LHCN-M2 (cell line): ENCODE measurements at places on chromosomes 5 and 9. TPM values are rescaled to one million over a fixed set of nuclear protein-coding genes. Genes with fewer than 3 reads are reported as not detected.

- DNase-seq: no peak
Measured at GRCh38 chr9:116030517-116030916, 123.1 kb upstream of the PAPPA start.

DNA sequence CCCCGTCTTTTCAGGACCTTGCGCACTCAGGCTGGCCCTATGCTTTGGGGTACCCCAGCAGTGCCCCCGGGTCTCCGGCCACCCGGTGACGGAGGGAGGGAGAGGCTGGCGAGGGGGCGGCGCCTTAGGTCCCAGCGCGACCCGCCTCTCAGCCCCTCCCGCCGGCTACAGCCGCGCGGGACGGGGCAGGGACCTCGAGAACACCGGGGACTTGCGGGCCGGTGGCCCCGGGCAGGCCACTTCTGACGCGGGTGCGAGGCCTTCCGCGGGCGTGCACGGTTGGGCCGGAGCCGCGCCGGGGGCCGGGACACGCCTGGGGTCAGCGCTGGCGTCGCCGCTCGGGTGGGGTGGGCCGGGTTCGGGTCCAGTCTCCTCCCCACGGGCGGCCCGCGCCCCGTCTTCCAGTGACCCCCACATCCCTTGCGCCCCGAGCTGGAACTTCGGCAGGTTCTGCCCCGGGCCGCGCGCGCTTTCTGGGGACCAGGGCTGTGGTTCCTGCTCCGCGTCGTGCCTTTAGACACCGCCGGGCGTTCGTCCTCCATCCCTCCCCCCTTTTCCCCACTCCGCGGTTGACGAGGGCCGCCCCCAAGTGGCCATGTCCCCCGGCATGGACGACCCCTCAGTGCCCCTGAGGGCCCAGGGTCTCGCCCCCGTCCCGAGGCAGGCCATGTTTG is 3.8 kb upstream of the SQSTM1 start:
- no peak for DNase-seq

DNA sequence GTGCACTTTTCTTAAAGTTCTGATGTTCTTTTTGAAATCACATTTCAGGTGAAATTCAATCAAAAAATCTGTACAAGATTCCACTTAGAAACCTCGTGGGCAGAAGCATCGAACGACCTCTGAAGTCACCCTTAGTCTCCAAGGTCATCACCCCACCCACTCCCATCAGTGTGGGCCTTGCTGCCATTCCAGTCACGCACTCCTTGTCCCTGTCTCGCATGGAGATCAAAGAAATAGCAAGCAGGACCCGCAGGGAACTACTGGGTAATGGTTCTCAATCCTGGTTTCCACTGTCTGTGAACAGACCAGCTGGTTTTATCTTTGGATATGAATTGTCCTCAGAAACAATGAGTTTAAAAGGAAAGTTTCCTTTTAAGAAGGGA is 8.1 kb upstream of the SLC2A8 start:
- DNase-seq: no peak

Gene CD14
- total RNA-seq: 0.96 and 1.1 TPM in 2 replicates

Gene GRPEL2
- total RNA-seq: 13.9 and 16.8 TPM in 2 replicates

GRCh38 chr9:125646217-125646616 is 60.8 kb downstream of the MAPKAP1 start:
- DNase-seq: no peak

GRCh38 chr9:7988644-7989280 is 189.2 kb upstream of the DMAC1 start:
- no peak for DNase-seq

GRCh38 chr5:134533115-134533815 is 7.8 kb downstream of the JADE2 start:
- no peak for DNase-seq

Gene SLC9A3
- total RNA-seq: 4.2 and 4.4 TPM in 2 replicates

Gene LECT2
- not detected in 2 replicates for total RNA-seq

- DNase-seq: no peak
Measured at GRCh38 chr9:87875831-87876545, 6.7 kb upstream of the SPATA31E1 start.

- DNase-seq: no peak
Measured at GRCh38 chr9:119938871-119939270, 569.6 kb upstream of the BRINP1 start.

Gene SOX30
- total RNA-seq: 0.06 TPM in 1 of 2 replicates, not detected in the other

DNA sequence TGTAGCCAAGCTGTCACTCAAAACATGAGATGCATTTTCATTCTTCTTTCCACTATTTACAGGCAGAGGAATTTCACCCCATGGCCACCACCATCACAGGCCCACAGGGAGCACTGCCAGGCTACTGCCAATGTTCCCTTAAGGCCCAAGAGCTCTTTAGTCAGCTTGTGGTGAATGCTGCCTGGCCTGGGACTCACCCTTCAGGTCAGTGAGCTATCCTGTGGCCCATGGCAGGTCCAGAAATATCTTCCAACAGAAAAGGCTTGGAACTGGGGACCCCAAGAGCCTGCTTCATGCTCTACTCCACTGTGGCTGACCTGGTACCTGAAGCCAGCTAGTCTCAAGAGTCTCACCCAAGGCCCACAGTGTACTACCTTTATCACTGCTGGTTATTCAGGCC is 1518.7 kb upstream of the CDH9 start:
- no peak for DNase-seq

DNA sequence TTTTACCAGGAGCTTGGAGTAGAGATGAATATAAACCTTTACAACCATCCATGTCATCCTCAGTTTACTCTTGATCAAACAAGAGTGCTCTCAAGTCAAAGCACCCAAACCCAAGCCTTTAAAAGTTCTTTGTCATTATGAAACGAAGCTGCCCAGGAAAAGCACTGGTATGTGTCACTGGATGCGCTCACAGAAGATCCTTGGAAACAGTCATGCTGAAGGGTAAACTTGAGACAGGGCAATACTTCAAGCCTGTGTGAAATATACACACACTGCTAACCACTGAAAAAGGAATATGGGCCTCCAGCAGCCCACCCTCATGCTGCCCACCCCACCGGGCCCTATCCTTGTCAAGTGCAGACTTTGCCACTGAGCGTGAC is 84.5 kb downstream of the PRRT1B start:
- DNase-seq: no peak

- no peak for DNase-seq
Measured at GRCh38 chr9:21883642-21884041, 81.2 kb downstream of the MTAP start.

DNA sequence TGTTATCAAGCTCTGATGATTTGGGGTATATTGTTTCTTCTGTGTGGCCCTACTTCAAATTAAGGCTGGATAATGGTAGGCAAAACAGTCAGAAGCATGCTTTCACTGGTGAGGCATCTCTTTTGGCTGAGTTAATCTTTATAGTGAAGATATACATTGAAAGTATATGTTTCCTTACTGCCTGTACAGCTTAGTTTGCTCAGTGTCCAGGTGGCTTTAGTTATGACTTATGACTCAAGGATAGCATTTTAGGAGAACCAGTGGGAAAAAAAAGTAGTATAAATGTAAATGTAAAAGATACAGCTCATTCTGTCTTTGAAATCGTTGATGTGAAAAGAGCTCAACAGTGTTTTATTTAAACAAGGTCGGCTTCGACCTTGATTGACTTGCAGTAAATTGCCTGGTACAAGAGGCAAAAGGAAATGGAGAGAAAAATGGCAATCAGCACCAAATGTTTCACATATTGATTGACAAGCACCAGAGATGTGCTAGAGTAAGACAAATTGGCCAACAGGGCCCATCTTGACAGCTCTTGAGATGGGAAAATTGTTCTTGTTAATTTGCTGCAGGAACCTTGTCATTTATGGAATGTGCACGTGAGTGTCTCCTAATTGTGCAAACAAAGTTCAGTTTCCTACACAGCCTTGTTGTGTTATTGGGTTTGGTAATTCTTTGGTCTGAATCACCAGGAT is 447.4 kb upstream of the WWC1 start:
- DNase-seq: no peak

DNA sequence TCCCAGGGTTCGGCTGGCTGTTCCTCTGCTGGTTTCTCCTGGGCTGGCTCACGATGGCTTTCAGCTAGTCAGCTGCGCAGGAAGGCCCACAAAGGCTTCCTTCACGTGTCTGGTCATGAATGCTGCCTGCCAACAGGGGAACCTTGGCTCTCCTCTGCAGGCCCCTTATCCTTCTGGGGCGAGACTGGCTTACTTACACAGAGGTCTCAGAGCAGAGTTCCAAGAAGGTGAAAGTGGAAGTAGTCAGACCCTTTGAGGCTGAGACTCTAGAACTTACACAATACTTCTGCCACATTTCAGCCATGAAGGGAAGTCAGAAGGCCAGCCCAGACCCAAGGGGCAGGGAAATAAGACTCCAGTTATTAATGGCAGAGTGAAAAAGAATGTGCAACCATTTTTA is 99.5 kb downstream of the LHFPL2 start:
- no peak for DNase-seq

GRCh38 chr9:10080012-10080411 is 532.8 kb downstream of the PTPRD start:
- no peak for DNase-seq

DNA sequence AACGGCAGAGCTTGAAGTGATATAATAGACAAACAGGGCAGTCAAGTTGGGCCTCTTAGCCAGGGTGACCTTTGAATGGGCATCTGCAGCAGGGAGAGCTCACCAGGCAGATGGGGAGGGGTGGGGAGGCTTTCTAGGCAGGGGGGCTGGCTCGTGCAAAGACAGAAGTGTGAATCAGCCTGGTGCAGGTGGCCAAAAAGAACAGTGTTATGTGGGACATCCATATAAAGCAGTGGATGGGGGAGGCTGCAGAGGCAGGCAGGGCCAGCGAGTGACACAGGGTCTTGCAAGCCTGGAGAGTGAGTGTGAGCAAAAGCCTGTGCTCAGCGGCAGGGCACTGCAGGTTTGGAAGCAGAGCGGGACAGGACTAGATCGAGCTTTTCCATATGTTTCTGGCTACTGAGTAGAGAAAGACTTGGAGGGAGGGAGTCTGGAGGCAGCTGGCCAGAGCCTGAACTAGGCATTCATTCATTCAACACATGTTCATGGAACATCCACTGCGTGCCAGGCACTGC is 14.2 kb upstream of the TTLL11 start:
- no peak for DNase-seq

Gene BAAT
- total RNA-seq: 0.06 TPM in 1 of 2 replicates, not detected in the other

GRCh38 chr5:157549954-157550549 is 25.5 kb downstream of the ADAM19 start:
- peak; percentile 43 for DNase-seq

Gene KIF20A
- 108 and 113 TPM in 2 replicates for total RNA-seq

- no peak for DNase-seq
Measured at GRCh38 chr5:74196233-74196632, 444.3 kb downstream of the ENC1 start.

Gene SH3TC2
- total RNA-seq: 3.6 and 4.4 TPM in 2 replicates

- peak; percentile 61 for DNase-seq
Measured at GRCh38 chr9:109969011-109969410, 189.0 kb downstream of the PALM2AKAP2 start.

DNA sequence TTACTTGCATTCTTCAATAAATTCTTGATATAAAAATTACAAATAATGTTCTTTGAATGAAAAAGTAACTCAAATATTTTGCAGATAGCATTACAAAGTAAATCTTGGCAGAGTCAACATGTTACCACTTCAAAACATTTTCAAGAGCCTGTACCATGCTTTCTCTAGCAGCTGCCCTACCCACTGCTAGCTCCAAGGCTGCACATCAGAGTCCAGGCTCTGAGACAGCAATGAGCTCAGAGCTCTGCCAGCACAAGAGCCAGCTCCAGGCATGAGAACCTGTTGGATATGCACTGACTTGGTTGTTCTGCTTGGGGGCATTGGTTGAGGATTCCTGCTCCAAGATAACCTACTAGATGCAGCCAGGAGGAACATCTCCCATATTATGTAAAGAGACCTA is 211.3 kb upstream of the HAPLN1 start:
- no peak for DNase-seq

Gene NIPSNAP3A
- 27.0 and 28.9 TPM in 2 replicates for total RNA-seq

Gene UNC13B
- total RNA-seq: 17.0 and 18.3 TPM in 2 replicates

Gene GDA
- not detected in 2 replicates for total RNA-seq

DNA sequence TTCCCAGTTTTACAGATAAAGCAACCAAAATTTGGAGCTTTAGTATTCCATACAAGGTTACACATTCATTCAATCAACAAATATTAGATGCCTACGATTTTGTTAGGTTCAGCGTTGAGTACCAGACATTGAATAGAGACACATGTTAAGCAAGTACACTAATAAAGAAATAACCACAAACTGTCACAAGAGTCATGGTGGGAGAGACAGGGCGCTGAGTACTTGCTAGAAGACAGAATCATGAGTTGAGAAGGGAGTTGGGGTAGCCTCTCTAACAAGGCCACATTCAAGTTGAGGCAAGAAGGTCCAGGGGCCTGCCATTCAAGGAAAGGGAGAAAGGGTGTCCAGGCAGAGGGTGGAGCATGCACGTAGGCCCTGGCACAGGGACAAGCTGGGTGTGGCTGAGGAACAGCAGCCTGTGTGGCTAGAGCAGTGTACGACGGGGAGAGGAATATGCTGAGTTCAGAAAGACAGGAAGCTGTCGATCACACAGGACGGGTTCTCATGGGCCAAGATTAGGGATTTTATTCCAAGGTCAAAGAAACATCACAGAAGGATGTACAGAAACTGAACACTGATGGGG is 17.0 kb downstream of the CDK5RAP2 start:
- no peak for DNase-seq

Gene PAPPA
- total RNA-seq: 3.0 and 4.7 TPM in 2 replicates

GRCh38 chr9:89999176-89999533 is 394.3 kb downstream of the GADD45G start:
- no peak for DNase-seq

GRCh38 chr5:77777281-77777892 is 1.2 kb upstream of the TBCA start:
- DNase-seq: peak; percentile 88

- no peak for DNase-seq
Measured at GRCh38 chr5:68032216-68032762, 183.3 kb upstream of the PIK3R1 start.

GRCh38 chr5:94908889-94909480 is 290.5 kb downstream of the SLF1 start:
- peak; percentile 57 for DNase-seq

DNA sequence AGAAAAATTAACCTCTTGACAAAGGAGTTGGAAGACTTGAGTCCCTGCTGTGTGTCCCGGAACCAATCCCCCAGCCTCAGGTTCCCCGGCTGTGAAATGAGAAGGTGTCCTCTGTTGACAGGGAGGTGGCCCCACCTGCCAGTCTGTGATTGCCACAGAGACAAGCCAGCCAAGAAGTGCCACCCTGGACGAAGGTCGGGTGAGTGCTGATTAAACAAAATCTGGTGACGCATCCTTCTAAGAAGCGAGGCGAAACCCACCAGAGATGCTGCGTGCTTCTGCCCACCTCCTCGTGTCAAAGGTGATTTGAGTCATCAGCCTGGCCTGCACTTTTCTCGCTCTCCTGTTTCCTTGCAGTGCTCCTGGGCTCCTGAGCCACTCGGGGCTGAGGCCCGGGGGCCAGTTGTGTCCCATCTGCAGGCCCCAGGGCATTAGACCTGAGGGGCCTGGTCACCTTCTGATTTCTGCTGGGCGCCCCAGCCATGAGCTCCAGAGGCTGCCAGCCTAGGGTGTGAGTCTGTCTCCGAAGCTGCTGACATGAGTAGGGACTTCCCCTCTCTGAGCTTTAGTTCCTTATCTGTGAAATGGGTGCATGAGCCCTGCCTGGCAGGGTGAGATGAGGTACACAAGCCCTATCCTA is 28.7 kb downstream of the NEK6 start:
- peak; percentile 92 for DNase-seq

- peak; percentile 78 for DNase-seq
Measured at GRCh38 chr5:122099060-122099790, 21.2 kb upstream of the LOX start.

Gene KCNV2
- not detected in 2 replicates for total RNA-seq

- no peak for DNase-seq
Measured at GRCh38 chr5:116864157-116864837, 289.7 kb upstream of the SEMA6A start.

Gene OSMR
- total RNA-seq: 20.2 and 28.1 TPM in 2 replicates

GRCh38 chr9:73176450-73176875 is 24.8 kb downstream of the ANXA1 start:
- DNase-seq: peak; percentile 85

Gene PHAX
- 78.2 and 101 TPM in 2 replicates for total RNA-seq

Gene GTF3C4
- total RNA-seq: 14.5 and 15.3 TPM in 2 replicates

Gene SAXO1
- total RNA-seq: 0.06 TPM in 1 of 2 replicates, not detected in the other
